ENCODE measurements at places on chromosomes 12 and 14.

DNA sequence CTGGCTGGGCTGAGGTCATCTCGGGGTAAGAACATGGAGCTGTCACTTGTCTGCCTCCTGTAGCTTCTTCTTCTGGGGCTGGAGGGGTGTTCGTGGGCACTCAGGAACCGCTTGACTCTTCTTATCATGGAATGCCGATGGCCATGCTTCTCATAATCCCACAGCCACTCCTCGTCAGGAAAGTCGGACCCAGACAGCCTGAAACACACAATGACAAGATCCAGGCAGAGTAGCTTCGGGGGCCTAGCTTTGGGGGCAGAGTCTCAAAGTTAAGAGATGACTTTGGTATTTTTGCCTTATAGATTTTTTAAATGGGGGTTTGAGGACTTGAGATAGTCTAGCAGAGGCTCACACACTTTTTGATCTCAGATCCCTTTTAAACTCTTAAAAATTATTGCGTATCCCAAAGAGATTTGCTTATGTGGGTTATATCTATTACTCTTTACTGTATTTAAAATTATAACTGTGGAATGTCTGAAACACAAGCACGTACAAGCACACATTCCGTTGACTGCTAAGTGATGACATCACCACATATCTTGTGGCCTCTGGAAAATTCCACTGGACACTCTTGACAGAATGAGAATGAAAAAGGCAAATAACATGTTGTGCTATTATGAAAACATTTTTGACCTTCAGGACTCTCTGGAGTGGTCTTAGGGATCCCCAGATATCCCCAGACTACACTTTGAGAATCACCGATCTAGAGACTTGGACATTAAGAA lies 43.3 kb downstream of the BEST3 start:
- no peaks in the 10 kb centered on the region for H3K4me1 ChIP-seq
- no peak overlapping the region for H3K27ac ChIP-seq
- no peaks in the 10 kb centered on the region for H3K36me3 ChIP-seq

DNA sequence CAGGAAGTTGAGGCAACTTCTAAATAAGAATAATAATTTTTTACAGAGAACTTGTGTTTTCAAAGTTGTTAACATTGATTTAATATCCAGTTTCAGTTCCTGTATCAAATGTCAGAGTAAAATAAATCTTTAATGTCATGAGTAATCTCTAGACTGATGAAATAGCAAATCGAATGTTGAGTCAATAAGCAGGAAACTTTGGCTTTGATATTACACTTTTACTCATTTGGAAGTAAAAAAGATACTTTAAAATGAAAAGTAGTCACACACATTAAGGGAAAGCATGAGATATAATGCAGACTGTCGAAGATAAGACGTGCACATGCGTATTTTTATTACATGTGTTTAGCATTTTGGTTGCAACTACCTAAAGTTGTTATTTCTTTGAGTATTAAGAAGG lies 78.2 kb upstream of the PTGDR start:
- DNase-seq, result no peak
- no peaks in the 10 kb centered on the region for H3K27me3 ChIP-seq
- H3K27ac ChIP-seq, result no peak overlapping the region
- no peak overlapping the region for H3K4me3 ChIP-seq
- no peaks in the 10 kb centered on the region for H3K36me3 ChIP-seq
- H3K4me1 ChIP-seq, result peaks cover 3% of the 10 kb centered on the region

DNA sequence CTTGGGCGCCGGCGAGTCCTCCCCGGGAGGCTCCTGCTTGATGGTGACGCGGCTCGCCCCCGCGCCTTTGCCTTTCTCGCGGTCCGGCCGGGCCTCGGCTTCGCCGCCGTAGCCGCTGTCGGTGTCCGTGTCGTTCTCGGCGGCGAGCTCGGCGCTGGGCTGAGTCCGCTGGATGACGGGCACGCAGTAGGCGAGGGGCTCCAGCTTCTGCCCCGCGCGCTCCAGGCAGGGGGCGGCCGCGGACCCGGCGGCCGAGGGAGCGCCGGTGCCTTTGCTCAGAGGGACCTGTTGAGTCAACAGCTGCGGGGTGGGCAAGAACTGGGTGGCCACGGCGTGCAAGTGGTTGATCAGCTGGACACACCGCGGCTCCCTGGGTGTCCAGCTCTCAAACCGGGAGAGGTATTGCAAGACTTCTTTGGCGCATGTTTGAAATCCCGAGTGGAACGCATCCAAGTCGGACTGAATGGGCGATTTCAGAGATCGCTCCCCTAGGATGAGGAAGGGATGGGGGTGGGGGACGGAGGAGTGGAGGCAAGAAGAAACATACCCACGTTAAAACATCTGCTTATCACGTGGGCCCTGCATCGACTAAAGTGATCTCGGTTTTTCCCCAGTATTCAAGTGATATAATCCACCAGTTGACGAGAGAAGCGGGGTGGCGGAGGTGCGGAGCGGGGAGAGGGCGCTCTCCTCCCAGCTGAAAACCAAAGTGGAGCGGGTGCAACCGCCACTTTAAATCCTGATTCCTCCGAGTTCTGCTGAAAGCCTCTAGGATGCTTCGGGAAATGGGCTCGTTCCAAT lies 2.0 kb downstream of the BHLHE41 start:
- no peak overlapping the region for H3K27ac ChIP-seq
- H3K4me1 ChIP-seq, result peaks cover 21% of the 10 kb centered on the region
- peak overlapping the region; percentile 32 for H3K4me3 ChIP-seq
- H3K27me3 ChIP-seq, result peaks cover 44% of the 10 kb centered on the region
- H3K36me3 ChIP-seq, result no peaks in the 10 kb centered on the region
- no peak for DNase-seq

GRCh38 chr14:47676315-47676617 lies 861 bp upstream of the MDGA2 start:
- no peaks in the 10 kb centered on the region for H3K36me3 ChIP-seq
- no peaks in the 10 kb centered on the region for H3K4me1 ChIP-seq

GRCh38 chr12:29725587-29726320 lies 58.0 kb downstream of the TMTC1 start:
- peaks cover 2% of the 10 kb centered on the region for H3K27me3 ChIP-seq
- no peak overlapping the region for H3K27ac ChIP-seq
- H3K4me3 ChIP-seq, result no peak overlapping the region
- DNase-seq, result no peak

GRCh38 chr12:98470469-98471082 lies 44.8 kb upstream of the TMPO start:
- no peak for DNase-seq
- no peaks in the 10 kb centered on the region for H3K4me1 ChIP-seq
- no peak overlapping the region for H3K27ac ChIP-seq
- no peaks in the 10 kb centered on the region for H3K36me3 ChIP-seq
- peaks cover 5% of the 10 kb centered on the region for H3K27me3 ChIP-seq
- H3K4me3 ChIP-seq, result no peak overlapping the region

DNA sequence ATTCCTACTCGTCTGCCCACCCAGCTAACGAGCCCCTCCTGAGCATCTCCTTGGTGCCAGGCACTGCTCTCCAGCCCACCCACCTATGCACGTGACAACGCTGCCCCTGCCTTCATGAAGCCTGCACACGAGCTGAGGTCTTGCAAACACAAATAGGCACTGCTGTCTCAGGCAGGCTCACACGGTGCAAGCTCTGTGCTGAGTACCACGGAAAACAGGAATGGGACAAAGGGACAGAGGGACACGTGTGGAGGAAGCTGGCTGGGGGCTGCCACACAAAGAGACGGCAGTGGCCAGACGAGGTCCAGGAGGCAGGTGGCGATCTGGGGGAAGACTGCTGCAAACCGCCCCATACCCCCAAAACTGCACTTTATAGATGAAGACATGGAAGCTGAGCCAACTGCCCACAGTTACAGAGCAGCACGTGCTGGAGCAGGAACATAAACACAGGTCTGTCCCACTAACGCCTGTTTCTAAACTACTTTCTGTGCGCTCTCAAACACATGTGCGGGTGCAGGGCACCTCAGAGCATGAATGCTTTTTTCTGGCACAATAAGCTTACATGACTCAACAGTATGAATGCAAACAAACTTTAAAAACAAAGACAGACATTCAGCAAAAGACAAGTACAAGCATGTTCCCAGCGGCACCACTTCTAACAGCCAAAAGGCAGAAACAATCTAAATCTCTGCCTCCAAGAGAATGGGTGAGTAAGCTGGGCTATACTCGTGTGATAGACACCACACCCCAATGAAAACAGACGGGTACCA lies 64.5 kb downstream of the AMN start:
- no peaks in the 10 kb centered on the region for H3K27me3 ChIP-seq
- H3K36me3 ChIP-seq, result peaks cover 3% of the 10 kb centered on the region
- no peak overlapping the region for H3K4me3 ChIP-seq
- H3K4me1 ChIP-seq, result no peaks in the 10 kb centered on the region

GRCh38 chr12:31272607-31273225 lies 53.2 kb downstream of the SINHCAF start:
- no peak overlapping the region for H3K27ac ChIP-seq
- H3K4me1 ChIP-seq, result no peaks in the 10 kb centered on the region
- no peaks in the 10 kb centered on the region for H3K27me3 ChIP-seq
- no peak overlapping the region for H3K4me3 ChIP-seq
- H3K36me3 ChIP-seq, result peaks cover 17% of the 10 kb centered on the region
- no peak for DNase-seq

DNA sequence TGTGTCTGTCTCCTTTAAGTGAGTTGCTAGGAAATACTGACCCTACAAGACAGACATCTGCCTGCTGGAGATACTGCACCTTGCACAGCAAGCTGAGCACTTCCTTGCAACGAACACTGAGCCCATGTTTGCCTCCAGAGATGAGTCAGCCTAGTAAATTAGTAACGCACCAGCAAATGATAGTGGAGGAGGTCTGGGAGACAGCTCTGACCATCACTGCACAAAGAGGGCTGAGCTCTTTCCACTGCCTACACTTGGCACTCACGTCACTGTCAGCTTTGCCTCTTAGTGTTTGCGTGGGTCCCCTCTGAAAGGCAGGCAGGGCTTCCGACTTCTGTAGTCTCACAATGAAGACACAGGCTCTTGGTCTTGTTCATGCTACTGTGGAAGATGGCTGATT lies 109.0 kb downstream of the APAF1 start:
- H3K4me3 ChIP-seq, result no peak overlapping the region
- no peaks in the 10 kb centered on the region for H3K4me1 ChIP-seq
- no peaks in the 10 kb centered on the region for H3K27me3 ChIP-seq
- no peaks in the 10 kb centered on the region for H3K36me3 ChIP-seq
- DNase-seq, result no peak
- no peak overlapping the region for H3K27ac ChIP-seq

DNA sequence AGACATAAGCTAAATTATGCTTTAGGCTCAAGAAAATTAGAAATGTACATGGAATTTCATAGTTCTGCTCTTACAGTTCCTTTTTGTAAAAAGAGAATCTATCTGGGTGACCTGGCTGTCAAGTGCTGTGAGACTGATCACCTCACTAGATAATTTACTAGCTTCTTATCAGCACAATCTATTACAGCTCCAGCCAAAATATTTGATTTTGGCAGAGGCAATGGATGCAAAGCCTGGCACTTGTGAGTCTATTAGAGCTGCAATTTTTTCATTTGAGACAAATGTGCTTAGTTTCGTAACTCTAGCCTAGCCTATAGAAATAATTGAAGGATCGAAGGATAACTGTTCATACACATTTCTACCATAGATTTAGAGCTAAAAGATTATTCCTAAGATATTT lies 927.5 kb downstream of the SLC6A15 start:
- H3K27ac ChIP-seq, result no peak overlapping the region
- DNase-seq, result no peak
- no peak overlapping the region for H3K4me3 ChIP-seq
- no peaks in the 10 kb centered on the region for H3K27me3 ChIP-seq

DNA sequence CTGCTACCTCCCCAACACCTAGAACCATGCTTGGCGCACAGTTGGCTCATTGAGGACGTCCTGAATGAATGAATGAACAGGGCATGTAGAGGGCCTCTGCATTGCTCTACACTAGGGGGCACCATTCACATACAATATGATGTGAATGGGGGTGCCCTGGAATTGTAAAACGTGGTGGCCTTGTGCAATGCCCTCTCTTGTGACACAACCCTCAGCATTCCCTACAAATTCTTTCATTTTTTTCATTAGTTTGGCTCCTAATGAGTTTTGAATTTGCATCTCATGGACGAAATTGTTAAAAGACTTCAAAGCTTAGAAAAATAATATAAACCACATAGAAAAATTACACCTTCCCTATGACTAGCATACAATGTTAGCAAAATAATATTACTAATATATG lies 2.3 kb upstream of the DIO2 start:
- H3K27me3 ChIP-seq, result peaks cover 6% of the 10 kb centered on the region
- DNase-seq, result no peak

DNA sequence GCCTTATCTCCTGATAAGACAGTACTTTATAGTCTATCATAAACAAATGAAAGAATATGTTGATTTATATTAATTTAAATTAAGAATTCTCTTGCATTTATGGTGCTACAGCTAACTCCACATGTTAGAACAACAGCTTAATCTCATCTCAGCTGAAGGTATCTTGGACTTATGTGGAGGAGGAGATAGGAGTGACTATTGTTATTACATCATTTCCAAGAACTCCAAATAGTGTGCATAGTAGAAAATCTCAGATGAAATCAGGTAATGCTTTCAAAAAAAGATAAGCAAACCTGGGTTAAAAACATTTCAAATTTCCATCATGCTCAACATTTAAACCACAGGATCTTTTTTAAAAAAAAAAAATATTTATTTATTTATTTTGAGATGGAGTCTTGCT lies 31.3 kb upstream of the ISM2 start:
- no peak for DNase-seq
- H3K4me3 ChIP-seq, result no peak overlapping the region
- H3K36me3 ChIP-seq, result peaks cover 4% of the 10 kb centered on the region
- H3K27me3 ChIP-seq, result no peaks in the 10 kb centered on the region
- H3K4me1 ChIP-seq, result no peaks in the 10 kb centered on the region
- H3K27ac ChIP-seq, result no peak overlapping the region

DNA sequence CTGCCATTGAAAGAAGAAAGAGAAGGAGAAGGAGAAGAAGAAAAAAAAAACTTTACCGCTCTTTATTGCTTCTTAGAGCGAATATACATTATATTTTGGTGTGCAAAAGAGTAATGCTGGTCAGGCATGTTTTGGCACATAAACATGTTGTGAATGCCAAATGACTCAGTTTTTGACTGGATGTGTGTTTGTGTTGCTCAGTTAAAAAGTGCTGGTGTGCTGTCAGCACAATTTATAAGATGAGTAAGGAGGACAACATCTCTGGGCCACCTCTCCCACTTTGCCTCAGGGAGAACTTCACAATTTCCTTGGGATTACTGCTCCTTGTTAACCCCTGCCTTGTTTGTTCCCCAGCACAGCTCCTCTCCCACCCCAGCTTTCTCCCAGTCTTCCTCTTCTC lies 584.8 kb downstream of the ETNK1 start:
- no peak for DNase-seq
- no peaks in the 10 kb centered on the region for H3K27me3 ChIP-seq
- H3K36me3 ChIP-seq, result no peaks in the 10 kb centered on the region
- no peak overlapping the region for H3K27ac ChIP-seq
- no peak overlapping the region for H3K4me3 ChIP-seq

DNA sequence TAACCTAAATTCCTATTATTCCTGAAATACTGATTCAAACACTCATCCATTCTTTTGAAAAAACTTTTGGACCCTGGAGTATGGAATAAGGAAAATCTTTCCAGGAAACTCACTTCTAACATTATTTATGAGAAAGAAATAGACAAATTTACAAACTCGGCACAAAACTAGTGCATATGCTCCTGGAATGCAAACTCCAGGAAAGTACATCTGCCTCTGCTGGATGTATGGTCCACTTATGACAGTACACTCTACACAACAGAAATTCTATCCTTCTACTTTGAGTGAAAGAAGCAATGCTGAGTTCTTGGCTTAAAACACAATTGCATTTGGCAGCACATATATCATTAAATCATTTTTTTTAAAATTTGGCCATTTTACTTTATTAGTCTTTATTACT lies 700.5 kb upstream of the STXBP6 start:
- no peaks in the 10 kb centered on the region for H3K4me1 ChIP-seq
- no peak for DNase-seq
- no peaks in the 10 kb centered on the region for H3K36me3 ChIP-seq
